CD4-positive, alpha-beta T cell treated with Interleukin-4 for 4 hours (primary cell): ENCODE measurements at places on chromosomes 11 and 22.

GRCh38 chr22:42490243-42490832 lies 29.3 kb downstream of the RRP7A start:
- DNase-seq: no peak

GRCh38 chr22:43126501-43127165 lies 16.1 kb downstream of the BIK start:
- DNase-seq: no peak

GRCh38 chr22:49303061-49303735 lies 524.5 kb downstream of the BRD1 start:
- no peak for DNase-seq

DNA sequence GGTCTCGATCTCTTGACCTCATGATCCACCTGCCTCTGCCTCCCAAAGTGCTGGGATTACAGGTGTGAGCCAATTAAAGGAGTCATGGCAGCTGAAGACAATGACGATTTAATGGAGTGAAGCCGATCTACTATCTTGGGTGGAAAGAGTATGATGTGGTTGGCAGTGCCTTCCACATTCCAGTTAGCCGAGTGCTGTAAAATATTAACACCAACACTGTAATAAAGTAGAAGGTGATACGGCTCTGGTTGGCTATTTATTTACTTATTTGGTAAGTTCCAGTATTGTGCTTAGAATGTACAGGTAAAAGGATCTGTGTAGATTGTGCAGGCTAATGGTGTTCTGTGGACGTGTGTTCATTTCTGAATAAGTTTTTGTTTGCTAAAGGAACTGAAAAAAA lies 149.6 kb upstream of the MTMR2 start:
- DNase-seq: no peak

DNA sequence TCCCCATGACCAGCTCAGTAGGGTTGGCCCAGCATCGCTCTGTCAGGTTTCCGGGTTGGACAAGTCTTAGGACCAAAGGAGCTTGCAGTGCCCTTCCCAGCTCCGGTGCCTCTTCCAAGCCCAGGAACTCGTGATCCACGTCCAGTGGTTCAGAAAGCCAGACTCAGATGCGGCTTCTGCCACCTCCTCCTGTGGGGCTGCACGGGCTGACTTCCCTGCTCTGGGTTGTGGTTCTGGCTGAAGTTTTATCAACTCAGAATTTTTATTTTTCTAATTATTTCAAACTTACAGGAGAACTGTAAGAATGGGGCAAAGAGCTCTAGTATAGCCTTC lies 85.0 kb downstream of the BCR start:
- no peak for DNase-seq

GRCh38 chr11:69352715-69353319 lies 58.9 kb downstream of the MYEOV start:
- peak; percentile 0 for DNase-seq

GRCh38 chr11:111301842-111302118 lies 3.4 kb downstream of the POU2AF3 start:
- DNase-seq: no peak

GRCh38 chr11:64018310-64018709 lies 17.4 kb upstream of the FLRT1 start:
- no peak for DNase-seq

DNA sequence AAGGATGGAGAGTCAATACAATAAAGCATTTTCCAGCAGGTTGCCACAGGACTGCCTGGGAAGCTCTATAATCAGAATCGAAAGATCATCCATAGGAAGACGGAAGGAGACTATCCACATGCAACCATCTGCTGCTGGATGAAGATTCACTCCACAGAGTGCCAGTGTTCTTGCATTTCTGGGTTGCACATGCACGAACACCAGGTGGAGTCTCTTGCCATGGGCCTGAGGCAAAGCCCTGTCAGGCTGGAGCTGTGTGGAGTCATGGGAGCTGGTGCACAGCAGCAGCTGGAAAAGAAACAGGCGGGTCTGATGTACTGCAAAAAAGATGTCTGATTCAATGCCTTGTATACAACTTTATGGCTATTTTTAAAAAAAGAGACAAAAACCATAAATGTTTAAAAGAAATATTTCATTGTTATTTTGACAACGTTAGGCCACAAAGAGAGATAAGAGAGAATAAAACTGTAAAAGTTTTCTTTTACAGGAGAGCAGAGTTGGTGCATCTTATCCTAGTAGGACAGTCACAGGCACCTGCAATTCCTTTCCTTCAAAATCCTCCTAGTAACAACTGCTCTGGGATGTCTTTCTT lies 12.9 kb upstream of the FAT3 start:
- no peak for DNase-seq

- peak; percentile 81 for DNase-seq
Measured at GRCh38 chr11:450809-451451, 851 bp downstream of the PTDSS2 start.

GRCh38 chr11:83025267-83025704 lies 46.4 kb downstream of the RAB30 start:
- DNase-seq: no peak

GRCh38 chr22:26385164-26385563 lies 43.9 kb upstream of the ASPHD2 start:
- DNase-seq: no peak

DNA sequence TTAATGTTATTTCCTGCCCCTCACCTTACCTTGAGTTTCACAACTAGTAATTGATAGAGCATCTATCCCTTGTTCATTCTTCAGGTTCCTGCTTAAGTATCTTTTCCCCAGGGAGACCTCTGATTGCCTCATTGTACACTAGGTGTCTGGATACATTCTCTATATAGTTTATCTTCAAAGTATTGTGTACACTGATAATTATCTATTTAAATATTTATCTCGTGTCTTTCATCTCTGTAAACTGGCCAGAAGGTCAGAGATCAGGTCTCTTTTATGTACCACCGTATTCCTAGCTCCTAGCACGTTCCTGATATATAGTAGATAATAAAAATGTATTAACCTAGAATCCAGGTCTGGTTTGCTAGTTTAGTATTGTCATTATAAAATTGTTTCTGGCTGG lies 6.4 kb downstream of the TMEM126B start:
- no peak for DNase-seq

- no peak for DNase-seq
Measured at GRCh38 chr11:82830746-82831145, 69.5 kb downstream of the PRCP start.

GRCh38 chr22:20498913-20499312 lies 3.3 kb upstream of the KLHL22 start:
- DNase-seq: no peak
